ENCODE measurements at places on chromosomes 5 and 9. TPM values are rescaled to one million over a fixed set of nuclear protein-coding genes. Genes with fewer than 3 reads are reported as not detected.

- DNase-seq: no peak
Measured at GRCh38 chr5:151820903-151821302, 49.1 kb downstream of the G3BP1 start.

DNA sequence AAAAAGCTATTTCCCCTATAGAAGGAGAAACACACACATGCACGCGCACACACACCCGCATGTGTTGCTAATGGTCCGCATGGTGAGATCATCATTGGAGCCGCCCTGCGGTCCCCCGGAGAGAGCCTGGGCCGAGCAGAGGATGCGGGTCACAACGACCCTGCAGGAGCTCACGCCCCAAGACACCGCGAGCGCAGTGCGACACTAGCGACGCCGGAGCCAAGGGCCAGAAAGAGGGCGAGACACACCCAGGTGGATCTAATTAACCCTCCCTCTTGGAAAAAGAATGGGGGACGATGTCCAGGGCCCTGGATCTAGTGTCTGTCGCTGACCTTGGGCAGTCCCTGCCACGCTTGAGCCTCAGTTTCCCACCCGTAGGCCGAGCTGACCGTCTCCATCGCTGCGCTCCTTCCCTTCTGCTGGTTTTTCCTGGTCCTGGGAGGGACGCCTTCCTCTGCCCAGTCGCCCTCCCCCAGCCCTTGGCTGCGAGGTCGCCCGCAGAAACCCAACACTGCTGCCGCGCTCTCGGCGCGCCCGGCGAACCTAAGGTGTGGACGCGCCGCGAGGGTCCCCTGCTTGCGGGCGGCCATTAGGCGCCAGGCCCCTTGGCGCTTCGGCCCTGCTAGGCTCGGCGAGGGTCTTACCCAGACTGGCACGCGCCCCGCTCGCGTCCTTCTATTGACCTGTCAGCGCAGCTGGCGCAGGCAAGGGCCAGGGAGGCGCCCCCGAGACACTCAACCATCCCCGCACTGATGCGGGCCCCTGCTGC lies 47.5 kb upstream of the RNF20 start:
- DNase-seq: peak; percentile 77

AMBP gene
- polyA plus RNA-seq: not detected

- DNase-seq: no peak
Measured at GRCh38 chr5:41763081-41763480, 107.1 kb downstream of the OXCT1 start.

- no peak for DNase-seq
Measured at GRCh38 chr9:69936427-69936826, 107.2 kb upstream of the MAMDC2 start.

- DNase-seq: no peak
Measured at GRCh38 chr5:41809128-41809527, 61.1 kb downstream of the OXCT1 start.

Data from brain (organoid and tissue), 16 donors.